ENCODE measurements at places on chromosomes 11 and 22. TPM values are rescaled to one million over a fixed set of nuclear protein-coding genes. Genes with fewer than 3 reads are reported as not detected.
A peak's percentile ranks its signal among the peaks of the same experiment; 100 is the strongest.

The OR51V1 gene
- not detected for total RNA-seq

DNA sequence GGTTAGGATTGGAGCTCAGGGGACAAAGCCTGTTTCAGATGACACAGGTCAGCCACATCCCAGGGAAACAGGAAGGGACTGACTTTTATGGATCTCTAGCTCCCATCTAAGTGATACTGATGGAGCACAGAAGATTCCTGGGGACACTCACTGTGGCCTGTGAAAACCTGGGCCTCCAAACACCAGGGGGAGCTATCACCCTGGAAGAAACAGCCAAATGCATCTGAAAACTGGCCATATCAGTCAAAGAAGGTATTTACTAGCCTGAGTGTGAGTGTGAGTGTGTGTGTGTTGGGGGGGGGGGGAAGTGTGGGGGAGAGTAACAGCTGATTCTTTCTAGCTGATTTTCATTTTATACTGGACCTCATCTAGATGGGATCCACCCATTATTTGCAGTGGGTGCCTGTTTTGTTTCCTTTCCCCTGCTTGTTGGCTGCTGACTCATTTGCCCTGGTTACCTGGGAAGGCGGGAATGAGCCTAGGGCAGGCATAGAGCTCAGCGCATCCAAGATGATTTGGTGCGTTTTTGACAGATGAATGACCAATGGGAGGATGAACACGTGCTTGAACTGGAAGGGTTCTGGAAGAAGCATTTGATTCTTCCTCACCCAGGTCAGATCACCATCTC lies 284.0 kb downstream of the KIRREL3 start:
- peak; percentile 65 for DNase-seq
- no peaks in the 10 kb centered on the region for H3K36me3 ChIP-seq

The STK33 gene
- 36.5 TPM for total RNA-seq

- no peaks in the 10 kb centered on the region for H3K36me3 ChIP-seq
- DNase-seq: no peak
- no peak overlapping the region for H3K27ac ChIP-seq
- H3K27me3 ChIP-seq: no peaks in the 10 kb centered on the region
- no peaks in the 10 kb centered on the region for H3K4me1 ChIP-seq
- no peak overlapping the region for H3K4me3 ChIP-seq
Observed at GRCh38 chr11:131817687-131818188, 447.3 kb downstream of the NTM start.

DNA sequence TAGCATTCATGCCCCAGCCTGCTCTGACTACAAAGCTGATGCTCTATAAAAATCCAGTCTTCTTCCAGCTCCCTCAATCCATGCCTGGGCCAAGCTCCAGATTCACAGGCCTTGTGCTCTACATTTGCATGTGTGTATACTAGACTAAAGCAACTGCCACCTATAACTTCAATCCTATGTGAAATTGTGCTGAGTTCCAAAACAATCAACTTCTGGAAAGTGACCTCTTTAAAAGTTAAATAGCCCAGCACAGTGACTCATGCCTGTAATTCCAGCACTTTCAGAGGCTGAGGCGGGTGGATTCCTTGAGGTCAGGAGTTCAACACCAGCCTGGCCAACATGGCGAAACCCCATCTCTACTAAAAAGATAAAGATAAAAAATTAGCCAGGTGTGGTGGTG lies 114.3 kb upstream of the ZC3H12C start:
- DNase-seq: no peak
- no peak overlapping the region for H3K27ac ChIP-seq
- H3K4me3 ChIP-seq: no peak overlapping the region
- no peaks in the 10 kb centered on the region for H3K4me1 ChIP-seq

The LRRN4CL gene
- total RNA-seq: 2.6 TPM

Data from lung (tissue), 17 donors.